ENCODE measurements at places on chromosomes 7 and 10. TPM values are rescaled to one million over a fixed set of nuclear protein-coding genes. Genes with fewer than 3 reads are reported as not detected.

Gene STAM
- total RNA-seq = 25.3 TPM

Gene ASZ1
- total RNA-seq = not detected

Gene TMEM213
- total RNA-seq = not detected

Gene MKLN1
- 39.8 TPM for total RNA-seq

Gene UPF2
- total RNA-seq = 22.4 TPM

Gene PI4K2A
- 7.9 TPM for total RNA-seq

Gene STAG3
- total RNA-seq = 0.74 TPM

Gene PTPRZ1
- total RNA-seq = 359 TPM

Gene MAT1A
- under 0.01 TPM for total RNA-seq

Gene STEAP2
- 2.0 TPM for total RNA-seq

Gene CDH23
- 3.4 TPM for total RNA-seq

Gene CPXM2
- total RNA-seq = 0.49 TPM

Gene IFT22
- total RNA-seq = 28.3 TPM

Gene TFEC
- 0.49 TPM for total RNA-seq

Gene PTPRN2
- 47.7 TPM for total RNA-seq

Gene LDB3
- 0.25 TPM for total RNA-seq

Gene PSD
- total RNA-seq = 99.6 TPM

Gene SAMD9L
- 3.0 TPM for total RNA-seq

Gene BTRC
- total RNA-seq = 34.7 TPM

Gene PNLIPRP2
- not detected for total RNA-seq

Gene RTKN2
- 3.7 TPM for total RNA-seq

Gene TCAF2
- total RNA-seq = 0.49 TPM

Gene CYP3A7
- not detected for total RNA-seq

Gene COL13A1
- 2.7 TPM for total RNA-seq

Gene CFTR
- 0.25 TPM for total RNA-seq

Gene NEUROG3
- total RNA-seq = not detected

Gene ENTPD1
- total RNA-seq = 6.9 TPM

Gene UNCX
- total RNA-seq = not detected

Gene MALRD1
- 2.7 TPM for total RNA-seq

Gene UTF1
- total RNA-seq = not detected

Gene KAT6B
- total RNA-seq = 180 TPM

Gene OR9A2
- total RNA-seq = 0.49 TPM

Measured in temporal lobe (tissue), 4 donors.